ENCODE measurements at places on chromosomes 11 and 22. TPM values are rescaled to one million over a fixed set of nuclear protein-coding genes. Genes with fewer than 3 reads are reported as not detected.

GRCh38 chr11:12271826-12272366 is 105.5 kb upstream of the PARVA start:
- no peak for DNase-seq

GRCh38 chr22:31577711-31578110 is 81.4 kb downstream of the SFI1 start:
- no peak for DNase-seq

DNA sequence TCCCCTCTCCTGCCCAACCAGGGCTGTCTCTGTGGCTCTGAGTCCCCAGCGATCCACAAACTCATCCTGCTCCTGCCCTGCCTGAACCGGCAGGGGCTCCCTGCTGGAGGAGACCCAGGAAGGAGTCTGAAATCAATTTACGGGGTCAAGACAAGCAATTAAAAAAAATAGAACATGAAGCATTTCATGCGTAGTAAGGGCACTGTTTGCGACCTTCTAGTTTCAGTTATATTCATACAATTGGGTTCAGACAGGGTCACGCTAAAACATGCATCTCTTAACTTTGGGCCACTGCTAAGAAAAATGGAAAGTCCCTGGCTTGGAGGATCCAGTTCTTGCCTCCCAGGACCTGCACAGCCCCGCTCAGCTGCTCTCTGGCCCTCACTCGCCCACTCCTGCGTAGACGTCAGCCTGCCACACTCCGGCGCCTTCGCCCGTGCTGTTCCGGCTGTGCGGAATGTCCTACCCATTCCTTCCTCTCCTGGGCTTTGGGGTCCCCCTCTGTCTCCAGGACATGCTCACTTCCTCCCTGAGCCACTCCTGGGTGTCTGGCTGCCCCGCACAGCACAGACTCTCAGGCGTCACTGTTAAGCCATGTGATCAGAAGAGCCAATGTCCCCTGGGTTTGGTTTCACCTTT is 12.8 kb downstream of the NFAM1 start:
- no peak for DNase-seq

DNA sequence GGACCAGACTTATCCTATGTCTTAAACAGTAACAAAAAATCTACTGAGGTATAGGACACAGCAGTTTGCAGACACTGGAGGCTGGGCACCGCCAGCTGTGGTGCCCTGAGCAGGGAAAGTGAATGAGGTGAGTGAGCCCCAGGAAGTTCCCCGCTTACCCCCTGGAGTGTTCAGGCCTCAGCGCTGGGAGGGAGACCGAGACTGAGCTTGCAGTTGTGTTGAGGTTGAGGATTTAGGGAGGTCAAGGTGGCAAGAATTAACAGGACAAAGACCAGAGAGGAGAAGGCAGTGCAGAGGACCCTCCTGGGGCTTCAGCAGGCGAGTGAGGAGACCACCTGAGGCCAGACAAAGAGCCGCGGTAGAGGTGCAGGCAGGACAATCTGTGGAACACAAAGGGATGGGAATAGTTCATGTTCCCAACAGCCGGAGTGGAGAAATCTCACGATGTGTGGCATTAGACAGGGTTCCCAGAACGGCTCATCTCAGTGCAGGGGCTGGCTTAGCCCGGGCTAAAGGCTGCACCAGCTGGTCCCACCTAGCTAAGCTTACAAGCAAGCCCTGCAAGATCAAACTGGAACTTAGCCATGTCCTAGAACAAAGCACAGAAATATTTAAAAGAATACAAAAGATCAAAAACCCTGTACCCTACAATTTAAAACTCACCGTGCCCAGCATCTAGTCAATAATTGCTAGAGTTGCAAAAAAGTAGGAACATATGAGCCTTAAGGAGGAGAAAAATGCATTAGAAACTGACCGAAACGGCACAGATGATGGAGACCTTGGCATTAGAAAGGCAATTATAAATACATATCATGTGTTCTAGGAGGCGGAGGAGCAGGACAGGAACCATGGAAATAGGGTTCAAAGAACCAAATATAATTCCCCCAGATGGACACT is 47.4 kb upstream of the PITPNB start:
- DNase-seq: no peak

- DNase-seq: no peak
Measured at GRCh38 chr11:4146070-4146771, 51.6 kb downstream of the RRM1 start.

- no peak for DNase-seq
Measured at GRCh38 chr11:71212871-71213559, 39.4 kb downstream of the SHANK2 start.

GRCh38 chr22:49344161-49344560 is 483.5 kb downstream of the BRD1 start:
- no peak for DNase-seq

- no peak for DNase-seq
Measured at GRCh38 chr11:108551651-108552462, 41.7 kb downstream of the EXPH5 start.

DNA sequence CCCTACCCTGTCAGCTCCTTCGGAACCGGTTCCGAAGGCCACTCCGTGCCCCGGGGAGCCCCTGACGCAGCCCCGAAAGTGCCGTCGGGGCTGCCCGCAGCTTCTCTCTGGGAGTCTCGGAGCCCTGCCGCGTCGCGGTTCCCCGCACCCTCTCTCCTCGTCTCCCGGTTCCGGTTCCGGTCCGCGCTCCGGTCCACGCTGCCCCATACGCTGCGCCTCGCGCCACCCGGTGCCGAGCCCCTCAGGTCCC is 618 bp downstream of the MTA2 start:
- DNase-seq: peak; percentile 75

GRCh38 chr11:103601225-103601846 is 435.1 kb upstream of the DDI1 start:
- no peak for DNase-seq

GRCh38 chr11:100776212-100776896 is 89.3 kb downstream of the ARHGAP42 start:
- DNase-seq: no peak

DNA sequence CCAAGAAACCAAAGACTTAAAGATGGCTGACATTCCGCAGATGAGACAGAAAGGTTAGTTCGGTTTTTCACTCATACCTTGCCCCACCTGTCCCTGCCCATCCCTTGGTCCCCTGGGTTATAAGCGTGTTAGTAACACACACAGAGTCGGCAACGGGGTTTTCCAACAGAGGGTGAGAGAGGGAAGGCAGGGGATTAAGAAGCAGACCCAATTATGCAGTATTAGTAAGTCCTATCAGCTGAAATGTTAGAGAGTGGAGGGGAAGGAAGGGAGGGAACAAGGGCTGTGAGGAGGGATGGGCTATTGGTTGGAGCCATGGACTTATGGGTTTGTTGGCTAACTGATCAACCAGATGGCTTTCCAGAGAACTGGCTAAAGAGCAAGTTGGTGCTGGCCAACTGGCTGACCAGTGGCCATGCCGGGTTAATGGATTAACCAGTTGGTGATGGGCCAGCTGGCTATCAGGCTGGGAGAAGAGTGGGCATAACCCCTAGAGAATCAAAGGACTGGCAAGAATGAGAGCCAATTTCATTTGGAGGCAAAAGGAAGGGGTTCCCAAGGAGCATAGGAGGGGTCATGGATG is 45.5 kb downstream of the NRXN2 start:
- no peak for DNase-seq

- DNase-seq: no peak
Measured at GRCh38 chr11:118442301-118442700, 6.0 kb downstream of the KMT2A start.

GRCh38 chr11:11420191-11420898 is 67.3 kb upstream of the CSNK2A3 start:
- no peak for DNase-seq

DNA sequence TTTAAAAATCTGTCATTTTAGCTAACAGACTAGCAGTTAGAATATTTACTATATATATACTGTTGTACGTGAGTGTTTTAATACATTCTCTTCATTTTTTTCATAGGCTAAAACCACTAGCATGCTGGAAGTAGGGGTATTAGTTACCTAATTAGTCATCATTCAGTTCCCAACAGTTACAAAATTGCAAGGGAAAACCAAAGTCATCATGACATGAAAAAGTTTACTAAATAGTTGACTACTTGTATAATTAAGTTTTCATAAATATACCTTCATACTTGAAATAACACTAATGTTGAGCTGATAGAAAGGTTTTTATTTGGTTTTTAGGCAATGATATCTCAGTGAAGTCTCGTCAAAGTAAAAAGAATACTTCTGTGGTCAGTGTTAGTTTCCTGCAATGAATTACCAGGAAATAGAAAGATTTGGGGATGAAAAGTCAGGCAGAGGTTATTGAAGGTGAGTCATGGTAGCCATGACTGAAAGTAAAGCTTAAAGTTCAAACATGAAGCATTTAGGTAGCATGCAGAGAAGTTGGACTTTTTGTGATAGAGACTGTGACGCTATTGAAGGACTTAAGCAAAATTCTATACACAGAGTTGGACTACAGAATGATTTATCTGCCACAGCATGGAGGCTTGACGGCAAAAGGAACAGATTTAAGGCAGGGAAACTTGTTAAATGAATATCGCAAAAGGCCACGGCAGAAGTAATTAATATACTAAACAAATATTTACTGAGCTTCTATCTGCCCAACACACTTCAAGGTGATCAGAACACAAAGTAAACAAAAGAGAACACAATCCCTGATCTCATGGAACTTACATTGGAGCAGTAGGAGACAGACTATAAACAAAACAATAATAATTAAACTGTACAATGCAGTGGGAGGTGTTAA is 828.1 kb upstream of the FAT3 start:
- DNase-seq: no peak

- DNase-seq: no peak
Measured at GRCh38 chr11:40974186-40974795, 485.2 kb downstream of the LRRC4C start.

DNA sequence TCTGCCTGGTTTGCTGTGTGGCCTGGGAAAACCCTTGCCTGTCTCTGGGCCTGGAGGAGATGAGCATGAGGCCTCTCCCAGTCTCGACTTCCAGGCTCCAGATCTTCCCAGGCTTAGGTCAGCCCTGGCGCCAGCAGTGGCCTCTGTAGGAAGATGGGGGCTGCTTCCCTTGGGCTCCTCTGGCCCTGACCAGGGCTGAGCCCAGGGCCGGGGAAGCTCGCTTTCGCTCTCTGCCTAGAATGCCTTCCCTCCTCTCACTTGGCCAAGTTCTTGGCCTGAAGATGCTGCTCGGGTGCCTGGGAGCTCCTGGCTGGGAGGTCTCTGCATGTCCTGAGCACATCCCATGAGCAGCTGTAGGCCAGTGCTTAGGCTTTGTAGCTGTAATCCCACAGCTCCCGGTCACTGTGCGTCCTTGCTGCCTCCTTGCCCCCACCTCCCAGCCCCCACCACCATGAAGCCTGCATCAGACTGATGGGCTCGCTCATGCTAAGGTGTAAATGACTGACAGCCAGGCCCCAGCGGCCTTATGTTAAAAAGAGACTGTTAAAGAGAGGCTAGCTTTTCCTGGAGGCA is 25.5 kb downstream of the SHISAL1 start:
- DNase-seq: no peak

DNA sequence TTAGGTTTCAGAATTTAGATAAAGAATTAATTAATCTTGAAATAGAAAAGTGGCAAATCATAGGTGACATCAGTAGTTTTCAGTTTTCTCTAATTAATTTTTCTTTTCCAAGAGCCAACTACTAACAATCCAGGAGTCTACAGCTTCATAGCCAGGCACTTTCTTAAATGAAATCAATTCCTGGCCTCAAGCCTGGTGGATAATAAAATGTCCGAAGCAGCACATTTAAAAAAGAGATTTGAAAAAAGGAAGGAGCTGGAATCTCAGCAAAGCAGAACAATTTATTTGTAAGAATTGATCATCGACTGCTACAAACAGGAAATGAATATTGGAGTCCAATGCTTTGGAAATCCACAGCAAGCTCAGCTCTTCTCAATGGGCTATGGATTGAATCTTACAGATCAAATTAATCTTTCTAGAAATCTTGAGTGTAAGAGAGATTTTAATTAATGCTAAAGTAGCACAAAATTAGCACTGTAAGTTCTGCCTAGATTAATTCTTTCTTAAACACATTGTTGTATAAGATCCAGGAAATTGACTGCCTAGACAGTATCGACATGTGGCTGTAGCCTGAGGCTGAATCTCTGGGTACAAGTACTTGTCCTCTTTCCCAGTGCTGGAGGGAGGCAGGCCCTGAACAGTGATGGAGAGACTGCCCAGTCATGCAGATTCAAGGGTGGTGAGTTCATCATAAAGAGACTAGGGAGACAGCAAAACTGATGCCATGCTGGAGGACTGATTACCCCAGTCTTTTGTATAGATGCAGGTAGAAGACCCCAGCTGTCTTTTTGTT is 167.8 kb upstream of the POU2AF2 start:
- DNase-seq: no peak

DNA sequence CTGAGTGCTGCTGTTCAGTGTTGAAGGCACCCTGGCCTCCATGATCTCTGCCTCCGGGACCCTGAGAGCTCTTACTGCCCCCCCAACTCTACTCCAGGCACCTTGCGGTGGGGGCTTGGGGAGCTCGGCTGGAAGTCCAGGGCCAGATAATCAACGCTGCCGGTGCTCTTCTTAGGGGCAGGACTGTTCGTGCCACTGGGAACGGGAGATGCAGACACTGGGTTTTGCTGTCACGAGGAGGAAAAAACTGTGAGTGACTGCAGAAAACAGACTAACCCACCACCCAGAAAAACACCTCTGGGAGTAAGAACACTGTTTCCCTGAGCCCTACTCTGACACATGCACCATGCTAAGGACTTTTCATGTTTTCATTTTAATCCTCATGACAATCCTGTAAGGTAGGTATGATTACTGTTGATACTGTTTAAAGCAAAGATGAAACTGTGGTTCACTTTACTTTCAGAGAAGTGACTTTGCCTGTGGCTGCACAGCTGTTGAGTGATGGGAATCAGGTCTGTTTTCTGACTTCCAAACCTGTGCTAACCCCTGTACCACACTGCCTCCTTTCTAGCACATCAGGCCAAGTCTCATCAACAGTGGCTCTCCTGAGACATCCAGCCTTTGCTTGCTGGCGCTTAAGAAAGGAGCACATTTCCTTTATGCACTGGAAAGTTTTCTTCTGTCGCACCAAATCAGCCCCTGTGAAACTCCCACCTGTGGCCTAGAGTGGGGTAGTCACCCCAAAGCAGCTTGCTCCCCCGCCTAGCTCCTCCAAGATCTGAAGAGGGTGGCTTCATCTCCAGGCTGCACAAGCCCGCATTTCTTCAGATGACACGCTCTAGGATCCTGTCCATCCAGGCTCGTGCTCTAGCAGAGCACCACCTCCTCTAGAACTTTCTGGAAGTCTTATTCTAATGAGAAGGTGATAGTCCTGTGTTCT is 31.8 kb downstream of the USP35 start:
- DNase-seq: peak; percentile 32

The CHRDL2 gene
- total RNA-seq: 3.2 TPM

The PKDREJ gene
- total RNA-seq: 0.13 TPM

The PGA5 gene
- not detected for total RNA-seq

The TRPM5 gene
- 0.60 TPM for total RNA-seq

The FAM180B gene
- total RNA-seq: 0.29 TPM

The SPI1 gene
- 10.6 TPM for total RNA-seq

The SLC2A11 gene
- 15.0 TPM for total RNA-seq

Data from ureter (tissue), 1 donor.